ENCODE measurements at places on chromosomes 12 and 14.

DNA sequence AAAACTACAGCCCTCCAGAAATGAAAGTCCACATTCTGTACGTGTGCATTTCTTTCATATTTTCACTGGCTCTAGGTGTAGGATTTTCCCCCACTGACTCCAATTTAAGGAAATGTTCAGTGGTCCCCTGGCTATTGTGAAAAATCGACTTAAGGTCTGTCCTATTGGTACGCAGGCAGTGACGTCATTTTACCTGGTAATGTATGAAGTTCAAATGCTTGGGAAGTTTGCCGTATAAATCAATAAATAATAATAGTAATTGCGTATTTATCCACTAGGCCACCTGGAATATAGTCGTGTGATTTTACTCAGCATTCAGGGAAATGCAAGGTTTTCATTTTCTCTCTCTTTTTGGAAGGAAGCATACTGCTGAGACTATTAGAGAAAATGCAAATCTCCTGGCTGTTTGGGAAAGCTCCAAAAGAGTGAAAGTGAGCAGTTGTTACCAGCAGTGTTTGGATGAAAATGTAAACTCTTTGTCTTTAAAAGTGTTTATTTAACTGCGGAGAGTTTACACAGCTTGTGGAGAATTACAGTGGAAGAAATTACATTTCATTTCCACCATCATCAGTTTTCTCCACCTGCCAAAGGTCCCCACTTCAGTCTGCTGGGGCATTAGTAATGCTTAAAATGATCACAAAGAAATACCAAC is 107.0 kb downstream of the EXOC5 start:
- DNase-seq: no peak

DNA sequence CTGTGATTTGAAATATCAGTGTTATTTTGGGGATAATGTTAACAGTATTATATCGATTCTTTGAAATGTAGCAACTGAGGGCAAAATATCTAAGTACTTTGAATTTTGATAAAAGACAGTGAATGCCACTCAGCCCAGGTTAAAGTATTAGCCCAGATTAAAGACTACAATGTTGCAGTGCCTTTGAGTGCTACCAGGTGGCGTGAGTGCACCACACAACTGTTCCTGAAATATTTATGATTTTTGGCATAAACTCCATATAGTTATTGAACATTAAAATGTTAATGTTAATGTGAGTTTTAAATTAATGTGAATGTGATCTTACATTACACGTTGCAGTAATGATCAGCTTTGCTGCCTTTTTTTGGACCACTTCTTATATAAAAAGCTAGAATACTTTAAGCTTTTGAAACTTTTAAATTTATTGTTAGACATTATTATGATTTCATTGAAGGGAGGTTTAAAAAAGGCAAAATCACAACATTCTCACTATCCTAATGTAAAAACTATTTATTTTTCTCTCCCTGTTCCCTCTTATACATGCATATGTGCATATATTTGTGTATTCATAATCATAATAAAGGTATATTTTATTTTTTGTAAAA is 22.5 kb downstream of the MRPS35 start:
- no peak for DNase-seq

DNA sequence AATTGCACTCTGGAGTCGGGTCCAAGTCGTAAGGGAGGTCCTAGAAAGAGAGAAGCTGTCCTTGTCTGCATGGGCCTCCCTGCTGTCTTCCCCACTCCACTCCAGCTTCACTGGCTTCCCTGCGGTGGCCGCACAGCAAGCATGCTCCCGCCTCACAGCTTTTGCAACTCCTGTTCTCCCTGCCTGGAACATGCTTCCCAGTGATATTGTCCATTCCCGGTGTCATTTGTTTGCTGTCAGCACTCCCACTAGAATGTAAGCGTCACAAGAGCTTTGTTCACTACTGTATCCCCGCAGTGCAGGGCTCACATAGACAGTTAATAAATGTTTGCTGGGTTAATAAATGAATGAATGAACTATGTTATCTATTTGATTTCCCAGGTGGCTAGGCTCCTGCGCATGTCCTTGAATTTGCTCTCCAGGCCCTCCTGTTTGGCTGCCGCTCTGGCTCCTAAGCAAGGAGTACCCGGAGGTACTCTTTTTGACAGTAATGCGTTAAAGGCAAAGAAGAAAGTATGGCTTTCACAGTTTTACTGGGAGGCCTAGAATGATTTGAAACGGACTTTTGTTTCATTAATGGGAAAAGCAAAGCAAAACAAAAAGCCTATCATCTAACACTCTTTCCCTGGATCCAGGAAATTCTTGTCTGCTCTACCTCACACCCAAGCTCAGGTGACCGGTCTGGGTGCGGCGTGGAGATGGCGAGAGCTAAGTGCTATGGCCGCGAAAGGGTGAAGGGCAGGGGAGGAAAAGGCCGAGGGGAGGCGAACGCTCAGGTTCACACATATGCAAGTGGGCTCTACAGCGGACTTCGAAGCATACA is 6.2 kb upstream of the SLC7A7 start:
- no peak for DNase-seq

GRCh38 chr12:113882690-113883089 is 83.4 kb downstream of the RBM19 start:
- DNase-seq: no peak

- no peak for DNase-seq
Measured at GRCh38 chr14:53516261-53516774, 363.2 kb upstream of the DDHD1 start.

DNA sequence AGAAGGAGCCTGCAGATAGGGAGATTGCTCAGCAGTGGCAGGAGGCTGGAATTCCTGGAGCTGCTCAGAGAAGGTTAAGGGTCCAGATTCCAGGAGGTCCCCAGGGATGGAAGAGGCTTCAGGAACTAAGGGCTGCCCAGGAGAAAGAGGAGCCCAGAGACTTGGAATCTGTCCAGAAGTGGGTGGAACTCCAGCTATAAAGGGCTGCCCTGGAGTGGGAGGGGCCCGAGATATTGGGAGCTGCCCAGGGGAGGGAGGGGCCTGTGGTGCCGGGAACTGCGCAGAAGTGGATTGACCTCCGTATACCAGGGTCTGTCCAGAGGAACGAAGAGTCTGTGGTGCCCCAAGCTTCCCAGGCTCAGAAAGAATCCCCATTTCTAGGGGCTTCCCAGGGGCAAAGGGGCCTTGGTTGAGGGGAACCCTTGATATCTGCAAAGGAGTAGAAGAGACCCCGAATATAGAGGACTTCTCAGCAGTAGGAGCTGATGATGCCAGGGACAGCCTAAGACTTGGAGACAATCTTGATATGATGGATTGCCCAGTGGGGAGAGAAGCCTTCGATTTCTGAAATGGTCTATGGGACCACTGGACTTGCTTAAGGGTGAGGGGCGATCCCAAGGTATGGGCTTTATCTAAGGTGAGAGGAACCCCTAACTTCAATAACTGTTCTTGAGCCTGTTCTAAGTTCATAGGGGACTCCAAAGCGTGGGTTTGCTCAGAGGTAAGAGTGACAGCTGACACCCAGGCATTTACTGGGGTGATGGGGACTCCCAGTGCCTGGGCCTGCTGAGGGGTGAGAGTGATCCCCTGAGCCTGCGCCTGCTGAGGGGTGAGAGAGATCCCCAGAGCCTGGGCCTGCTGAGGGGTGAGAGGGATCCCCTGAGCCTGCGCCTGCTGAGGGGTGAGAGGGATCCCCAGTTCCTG is 45.0 kb downstream of the FAM186A start:
- no peak for DNase-seq

All from activated gamma-delta T cell treated with anti-CD3 and anti-CD28 coated beads, Interleukin-2, amount 50 U/mL, for 16 hours (primary cell).